ENCODE measurements at places on chromosomes 5 and 9. TPM values are rescaled to one million over a fixed set of nuclear protein-coding genes. Genes with fewer than 3 reads are reported as not detected.

DNA sequence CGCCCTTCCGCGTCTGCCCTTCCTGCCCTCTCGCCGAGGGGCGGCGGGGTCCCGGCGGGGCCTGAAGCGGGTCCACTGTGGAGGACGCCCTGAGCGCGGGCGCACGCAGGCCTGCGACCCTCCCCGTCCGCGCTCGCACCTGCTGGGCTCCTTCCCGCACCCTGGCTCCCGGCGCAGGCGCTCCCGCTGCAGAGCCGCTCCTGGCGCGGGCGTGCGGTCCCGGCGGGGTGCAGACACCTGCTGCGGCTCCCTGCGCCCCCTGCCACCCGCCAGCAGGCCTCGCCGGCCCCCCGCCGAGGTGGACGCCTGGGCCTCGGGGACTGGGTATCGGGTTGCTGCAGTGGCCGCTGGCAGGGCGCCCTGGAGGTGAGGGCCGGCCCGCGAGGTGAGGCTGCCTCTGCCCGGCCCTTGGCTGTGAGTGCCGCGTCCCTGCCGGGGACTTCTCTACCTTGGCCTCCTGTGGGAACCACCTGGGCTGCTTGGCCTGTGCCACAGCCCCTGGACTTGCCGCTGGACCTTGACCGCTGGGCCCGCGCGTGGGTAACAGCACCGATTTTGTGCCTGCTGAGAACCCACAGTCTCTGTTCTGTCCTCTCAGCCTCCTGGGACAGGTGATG, 627 bp downstream of the ARRDC1 start:
- no peak overlapping the region for H3K27ac ChIP-seq
- no peak for DNase-seq
- H3K27me3 ChIP-seq: peaks cover 4% of the 10 kb centered on the region
- H3K4me1 ChIP-seq: peaks cover 13% of the 10 kb centered on the region

MAMDC4 gene
- total RNA-seq: 2.1 TPM

GRCh38 chr9:124441291-124441690, 9.0 kb upstream of the ADGRD2 start:
- no peak overlapping the region for H3K4me3 ChIP-seq
- no peak for DNase-seq
- no peaks in the 10 kb centered on the region for H3K4me1 ChIP-seq
- no peaks in the 10 kb centered on the region for H3K36me3 ChIP-seq

DNA sequence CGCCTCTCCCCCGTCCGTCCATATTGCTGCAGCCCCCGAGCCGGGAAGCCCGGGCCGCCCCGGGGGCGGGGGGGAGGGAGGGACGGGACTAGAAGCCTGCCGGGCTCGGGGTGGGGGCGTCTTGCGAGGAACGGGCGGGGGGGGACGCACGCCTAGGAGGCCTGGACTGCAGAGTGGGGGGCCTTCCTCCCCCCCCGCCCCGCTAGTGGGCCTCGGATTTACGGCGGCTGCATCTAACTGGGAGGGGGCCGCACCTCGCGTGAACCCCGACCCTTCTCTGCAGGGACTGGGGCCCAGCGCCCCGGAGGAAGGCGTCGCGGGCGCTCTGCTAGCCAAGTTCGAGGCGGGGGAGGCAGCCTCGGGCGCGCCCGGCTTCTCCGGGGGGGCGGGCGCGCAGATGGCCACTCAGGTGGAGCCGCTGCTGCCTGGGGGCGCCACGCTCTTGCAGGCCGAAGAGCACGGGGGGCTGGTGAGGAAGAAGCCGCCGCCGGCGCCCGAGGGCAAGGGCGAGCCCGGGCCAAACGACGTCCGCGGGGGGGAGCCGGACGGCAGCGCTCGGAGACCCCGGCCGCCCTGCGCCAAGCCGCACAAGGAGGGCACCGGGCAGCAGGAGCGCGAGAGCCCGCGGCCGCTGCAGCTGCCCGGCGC, at the start of gene LARP1:
LARP1 (plus strand) TSS at position 17 of the 648 bp plus-strand sequence; CDS start at position 398, 381 bp downstream.
- peaks cover 46% of the 10 kb centered on the region for H3K4me1 ChIP-seq
- no peaks in the 10 kb centered on the region for H3K27me3 ChIP-seq
- DNase-seq: no peak
- peak within 1 kb of the TSS; percentile 98 for H3K27ac ChIP-seq
- H3K36me3 ChIP-seq: peaks cover 5% of the 10 kb centered on the region

ANKRD18B gene
- 7.1 TPM for total RNA-seq

GRCh38 chr5:36908544-36909260, 32.1 kb downstream of the NIPBL start:
- no peak for DNase-seq
- H3K36me3 ChIP-seq: no peaks in the 10 kb centered on the region
- H3K27me3 ChIP-seq: no peaks in the 10 kb centered on the region
- no peak overlapping the region for H3K4me3 ChIP-seq
- no peak overlapping the region for H3K27ac ChIP-seq

DNA sequence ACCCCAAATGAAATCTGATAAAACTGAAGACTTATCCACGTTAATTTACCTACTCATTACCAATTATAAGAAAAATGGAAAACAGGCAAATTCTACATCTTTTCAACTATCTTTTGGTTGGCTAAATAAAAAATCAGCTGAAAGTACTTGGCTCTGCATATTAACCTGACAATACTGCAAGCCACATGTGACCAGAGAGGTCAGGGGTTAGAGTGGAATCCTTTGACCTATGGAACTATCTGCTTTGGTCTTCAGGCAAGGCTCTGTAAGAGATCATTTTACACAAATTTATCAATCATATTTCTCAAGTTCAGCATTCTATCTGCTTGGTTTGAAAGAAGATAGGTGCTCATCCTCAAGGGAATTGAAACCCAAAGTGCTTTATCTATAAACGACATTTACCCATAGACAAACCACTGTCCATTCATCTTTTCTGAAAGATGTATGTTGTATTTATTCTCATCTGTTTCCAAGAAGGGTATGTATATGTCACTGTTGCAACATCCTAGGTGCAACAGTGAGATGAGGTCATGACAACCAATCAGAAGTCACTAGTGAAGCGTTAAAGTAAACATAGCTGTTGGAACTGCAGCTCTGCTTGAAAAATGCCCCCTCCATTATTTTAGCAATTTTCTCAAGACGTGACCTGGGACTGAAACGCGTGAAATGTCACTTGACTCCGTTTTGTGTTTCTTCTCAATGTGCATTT, 144.9 kb upstream of the POU5F2 start:
- no peak for DNase-seq
- no peaks in the 10 kb centered on the region for H3K27me3 ChIP-seq
- H3K4me3 ChIP-seq: no peak overlapping the region
- H3K27ac ChIP-seq: no peak overlapping the region
- H3K36me3 ChIP-seq: no peaks in the 10 kb centered on the region

- no peak overlapping the region for H3K4me3 ChIP-seq
- no peaks in the 10 kb centered on the region for H3K4me1 ChIP-seq
- H3K27ac ChIP-seq: no peak overlapping the region
- no peaks in the 10 kb centered on the region for H3K36me3 ChIP-seq
Measured at GRCh38 chr9:98290411-98290810, 35.0 kb upstream of the TBC1D2 start.

DNA sequence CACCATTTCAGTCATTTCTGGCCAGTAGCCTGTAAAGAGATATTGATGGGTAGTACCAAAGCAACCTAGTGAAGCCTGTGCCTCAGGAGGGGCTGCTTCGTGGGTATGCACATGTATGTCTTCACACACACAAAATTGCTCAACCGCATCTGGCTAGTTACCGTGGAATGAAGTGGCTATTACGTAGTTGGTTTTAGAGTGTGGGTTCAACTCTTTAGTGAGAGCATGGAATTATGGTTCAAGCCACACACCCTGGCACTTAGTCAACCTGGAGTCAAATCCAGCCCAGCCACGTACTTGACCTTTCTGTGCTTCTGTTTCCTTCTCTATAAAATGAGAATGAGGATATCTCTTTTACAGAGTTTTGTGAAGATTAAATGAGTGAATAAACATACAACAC, 174.9 kb downstream of the TTC39B start:
- no peak overlapping the region for H3K27ac ChIP-seq
- no peaks in the 10 kb centered on the region for H3K27me3 ChIP-seq
- DNase-seq: no peak

ROPN1L gene
- 0.51 TPM for total RNA-seq

- no peak for DNase-seq
- H3K36me3 ChIP-seq: no peaks in the 10 kb centered on the region
- no peaks in the 10 kb centered on the region for H3K27me3 ChIP-seq
- H3K4me1 ChIP-seq: peaks cover 42% of the 10 kb centered on the region
- H3K27ac ChIP-seq: no peak overlapping the region
Measured at GRCh38 chr5:52710972-52711596, 76.6 kb upstream of the ITGA1 start.

DNA sequence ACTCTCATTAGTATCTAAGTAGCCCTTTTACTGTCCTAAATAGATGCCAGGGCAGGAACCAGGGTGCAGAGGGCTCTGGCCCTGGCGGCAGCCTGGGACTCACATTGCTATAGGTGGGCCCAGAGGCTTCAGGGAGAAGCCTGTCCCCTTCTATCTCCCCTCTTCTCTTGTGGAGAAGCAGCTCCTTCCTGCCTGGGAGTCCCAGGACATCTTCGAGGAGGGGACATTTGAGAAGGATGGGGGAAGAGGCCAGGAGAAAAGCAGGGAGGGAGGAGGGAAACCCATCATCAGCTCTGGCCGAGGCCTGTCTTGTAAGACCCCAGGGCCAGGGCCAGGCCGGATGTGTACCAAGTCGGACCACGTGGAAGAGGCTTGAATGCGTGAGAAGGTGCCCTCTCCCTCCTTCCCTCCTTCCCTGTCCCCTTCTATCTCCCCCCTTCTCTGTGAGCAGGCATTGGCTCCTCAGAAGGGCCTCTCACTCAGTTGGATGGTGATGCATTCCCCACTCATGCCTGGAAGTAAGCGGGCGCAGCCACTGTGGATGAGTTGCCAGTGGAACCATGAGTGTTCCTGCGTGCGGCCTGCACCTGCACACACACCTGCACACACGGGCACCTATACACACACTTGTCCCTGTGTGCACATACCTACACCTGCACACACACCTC, 20.7 kb upstream of the LPCAT1 start:
- peaks cover 16% of the 10 kb centered on the region for H3K4me1 ChIP-seq
- no peak overlapping the region for H3K4me3 ChIP-seq
- DNase-seq: no peak
- H3K27me3 ChIP-seq: peaks cover 8% of the 10 kb centered on the region
- H3K27ac ChIP-seq: no peak overlapping the region
- no peaks in the 10 kb centered on the region for H3K36me3 ChIP-seq

DNA sequence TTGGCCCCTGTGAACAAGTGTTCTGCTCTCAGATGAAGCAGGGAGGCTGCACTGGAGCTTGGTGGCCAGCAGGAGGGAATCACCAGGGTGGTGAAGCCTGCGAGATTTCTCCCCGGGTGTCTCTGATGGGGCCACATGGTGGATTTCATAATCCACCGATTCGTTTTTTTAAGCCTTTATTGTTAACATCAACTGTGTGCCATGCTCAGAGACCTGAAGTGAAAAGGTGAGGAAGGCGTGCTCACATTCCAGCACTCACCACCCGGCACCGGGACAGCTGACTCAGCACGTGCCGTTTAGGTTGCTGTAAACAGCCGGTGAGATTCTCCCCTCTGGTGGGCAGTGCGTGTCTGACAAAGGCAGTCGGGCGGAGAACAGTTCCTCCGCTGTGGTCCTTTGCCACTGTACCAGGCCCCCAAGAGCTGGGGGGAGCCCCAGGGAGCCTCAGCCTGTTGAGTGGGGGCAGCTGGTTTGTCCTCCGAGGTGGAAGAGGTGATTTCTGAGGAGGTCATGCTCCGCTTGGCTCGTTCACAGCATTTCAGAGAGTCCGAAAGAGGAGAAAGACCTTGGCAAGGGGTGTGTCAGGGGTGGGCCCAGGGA, 12.7 kb upstream of the AHRR start:
- H3K27me3 ChIP-seq: no peaks in the 10 kb centered on the region
- no peak overlapping the region for H3K4me3 ChIP-seq

SLC6A19 gene
- total RNA-seq: not detected

DNA sequence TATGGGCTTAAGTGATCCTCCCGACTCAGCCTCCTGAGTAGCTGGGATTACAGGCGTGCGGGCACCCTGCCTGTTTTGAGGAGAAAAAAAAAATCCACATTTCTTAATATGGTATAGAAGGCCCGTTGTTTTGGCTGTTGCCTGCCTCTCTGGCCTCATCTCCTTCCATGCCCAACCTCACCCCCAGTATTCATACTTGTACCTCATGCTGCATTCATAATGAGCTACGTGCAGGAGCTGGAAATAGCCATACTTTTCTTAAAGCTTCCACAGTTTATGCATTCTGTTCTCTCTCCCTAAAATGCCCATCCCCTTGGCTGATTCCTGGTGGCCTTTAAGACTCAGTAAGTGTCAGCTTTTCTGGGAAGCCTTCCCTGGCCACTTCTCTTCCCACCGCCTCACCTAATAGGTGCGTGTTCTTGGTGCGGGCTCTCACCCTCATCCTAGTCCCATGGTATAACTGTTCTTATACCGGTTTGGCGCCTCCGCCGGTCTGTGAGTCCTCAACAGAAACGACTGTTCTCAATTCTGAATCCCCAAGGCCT, 2.1 kb upstream of the TPM2 start:
- peaks cover 50% of the 10 kb centered on the region for H3K4me1 ChIP-seq
- H3K36me3 ChIP-seq: peaks cover 32% of the 10 kb centered on the region
- peaks cover 24% of the 10 kb centered on the region for H3K27me3 ChIP-seq
- H3K27ac ChIP-seq: peak overlapping the region; percentile 97
- H3K4me3 ChIP-seq: peak overlapping the region; percentile 100
- no peak for DNase-seq

SUSD3 gene
- not detected for total RNA-seq

CCDC152 gene
- 5.6 TPM for total RNA-seq

PRSS3 gene
- 42.7 TPM for total RNA-seq

C6 gene
- total RNA-seq: 0.09 TPM

DNA sequence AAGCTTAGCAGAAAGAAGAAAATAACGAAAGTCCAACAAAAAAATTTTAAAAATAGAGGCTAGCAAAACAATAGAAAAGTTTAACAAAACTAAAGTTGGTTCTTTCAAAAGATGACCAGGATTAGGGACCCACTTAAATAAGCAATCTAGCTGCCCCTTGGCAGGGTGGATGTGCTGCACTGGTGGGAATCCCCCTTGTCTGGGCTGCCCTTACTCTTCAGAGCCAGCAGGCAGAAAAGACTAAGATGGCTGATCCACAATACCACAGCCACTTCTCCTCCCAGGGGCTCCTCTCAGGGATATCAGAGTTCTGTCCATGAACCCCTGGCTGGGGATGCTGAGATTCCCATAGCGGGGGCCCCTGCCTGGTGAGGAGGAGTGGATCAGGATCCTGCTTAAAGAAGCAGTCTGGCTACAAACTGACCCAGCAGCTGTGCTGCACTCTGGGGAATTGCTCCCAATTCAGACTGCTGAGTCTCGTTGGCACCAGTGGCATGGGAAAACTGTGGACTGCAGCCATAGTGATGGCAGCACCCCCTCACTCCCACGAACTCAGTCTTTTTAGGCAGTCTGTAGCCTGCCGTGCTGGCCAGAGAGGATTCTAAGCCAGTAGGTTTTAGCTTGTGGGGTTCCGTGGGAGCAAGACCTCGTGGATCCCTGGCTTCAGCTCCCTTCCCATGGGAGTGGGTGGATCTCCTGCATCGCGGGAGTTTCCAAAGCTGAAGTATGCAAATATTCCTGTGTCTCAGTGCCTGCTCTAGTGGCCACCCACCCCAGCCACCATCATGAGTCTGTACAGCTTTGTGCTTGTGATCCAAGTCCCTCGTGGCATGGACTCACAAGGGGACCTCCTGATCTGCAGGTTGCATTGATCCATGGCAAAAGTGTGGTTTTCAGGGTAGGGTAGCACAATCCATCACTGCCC, 2.9 kb upstream of the INSL6 start:
- H3K4me3 ChIP-seq: no peak overlapping the region
- H3K4me1 ChIP-seq: no peaks in the 10 kb centered on the region
- H3K27me3 ChIP-seq: peaks cover 13% of the 10 kb centered on the region
- H3K27ac ChIP-seq: no peak overlapping the region
- DNase-seq: no peak
- H3K36me3 ChIP-seq: no peaks in the 10 kb centered on the region
